ENCODE measurements at places on chromosomes 4 and X. TPM values are rescaled to one million over a fixed set of nuclear protein-coding genes. Genes with fewer than 3 reads are reported as not detected.

The AMTN gene
- total RNA-seq: not detected

The AIFM1 gene
- 13.8 TPM for total RNA-seq

The ZFP92 gene
- total RNA-seq: not detected

The TCEAL7 gene
- 6.5 TPM for total RNA-seq

The PRR32 gene
- total RNA-seq: not detected

The RAB40A gene
- total RNA-seq: 0.29 TPM

The ERAS gene
- not detected for total RNA-seq

The ODAPH gene
- not detected for total RNA-seq

The CD40LG gene
- total RNA-seq: not detected

The PAGE2B gene
- not detected for total RNA-seq

The KLHL4 gene
- 1.2 TPM for total RNA-seq

The LNX1 gene
- total RNA-seq: 9.8 TPM

The SLC16A2 gene
- total RNA-seq: 15.6 TPM

The KLB gene
- not detected for total RNA-seq

The TCEAL6 gene
- total RNA-seq: not detected

The STBD1 gene
- total RNA-seq: 3.6 TPM

The NFKB1 gene
- 27.1 TPM for total RNA-seq

The STX18 gene
- 26.2 TPM for total RNA-seq

The SULT1B1 gene
- total RNA-seq: not detected

The SPARCL1 gene
- total RNA-seq: not detected

The WDR17 gene
- 0.36 TPM for total RNA-seq

The VCX3B gene
- not detected for total RNA-seq

The DACH2 gene
- not detected for total RNA-seq

The SSX2B gene
- not detected for total RNA-seq

The ALAS2 gene
- not detected for total RNA-seq

The ERCC6L gene
- total RNA-seq: 0.59 TPM

The LUZP4 gene
- not detected for total RNA-seq

The FHIP1A gene
- 4.4 TPM for total RNA-seq

The HS3ST1 gene
- under 0.01 TPM for total RNA-seq

The FATE1 gene
- total RNA-seq: not detected

The SH3TC1 gene
- total RNA-seq: 3.5 TPM

The SPON2 gene
- 29.8 TPM for total RNA-seq

The PCDH7 gene
- total RNA-seq: 3.8 TPM

The CCDC110 gene
- 2.2 TPM for total RNA-seq

The WDFY3 gene
- 98.1 TPM for total RNA-seq

The UGT2B10 gene
- total RNA-seq: not detected

The MAGEA9B gene
- not detected for total RNA-seq

The CHM gene
- total RNA-seq: 31.5 TPM

The SMIM31 gene
- not detected for total RNA-seq

The FHL1 gene
- total RNA-seq: 68.7 TPM

The STS gene
- 10.9 TPM for total RNA-seq

The LRIT3 gene
- under 0.01 TPM for total RNA-seq

The BEX4 gene
- total RNA-seq: 13.0 TPM

The DIPK2B gene
- not detected for total RNA-seq

Measured in osteoblast (primary cell).